ENCODE measurements at places on chromosomes 11 and 22.

GRCh38 chr11:65663639-65664200 lies 1.0 kb upstream of the RELA start:
- no peak for DNase-seq

- DNase-seq: peak; percentile 6
These were observed 15.1 kb downstream of the PITPNB start for GRCh38 chr22:27903805-27904473.

DNA sequence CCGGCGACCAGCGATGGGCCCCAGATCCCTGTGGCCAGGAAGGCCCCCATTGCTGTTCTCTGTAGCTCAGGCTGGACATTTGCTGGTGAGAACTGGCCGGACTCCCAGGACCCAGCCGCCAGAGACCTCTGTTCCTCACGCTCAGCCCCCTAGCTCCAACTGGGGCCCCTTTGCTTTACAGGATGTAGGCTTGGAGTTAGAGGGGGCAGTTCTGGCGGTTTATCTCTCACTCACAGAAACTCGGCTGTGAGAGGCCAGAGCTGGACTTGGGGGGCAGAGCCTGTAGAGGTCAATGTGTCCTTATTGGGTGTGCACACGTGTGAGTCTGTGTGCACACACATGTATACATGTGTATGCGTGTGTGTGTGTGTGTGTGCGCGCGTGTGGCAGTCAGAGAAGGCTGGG lies 502 bp downstream of the SMIM38 start:
- DNase-seq: no peak

DNA sequence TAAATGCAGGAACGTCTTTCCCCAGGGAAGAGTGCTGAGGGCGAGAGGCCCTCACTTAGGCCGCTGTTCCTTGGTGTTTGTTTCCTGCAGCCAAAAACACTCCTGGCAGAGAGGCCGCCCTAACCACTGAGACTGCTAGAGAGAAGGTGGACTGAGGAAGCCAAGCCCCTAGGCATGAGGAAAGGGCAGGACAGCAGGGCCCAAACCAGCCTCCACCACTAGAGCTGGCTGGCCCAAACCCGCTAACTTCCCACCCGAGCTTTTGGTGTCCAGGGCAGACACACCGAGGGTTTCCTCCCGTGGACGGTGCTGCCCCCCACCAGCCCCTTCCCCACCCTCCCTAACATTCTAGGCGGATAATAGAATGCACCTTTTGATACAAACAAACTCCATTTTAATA lies 6.0 kb downstream of the FGF19 start:
- no peak for DNase-seq

- peak; percentile 51 for DNase-seq
These were observed 539 bp downstream of the EIF4ENIF1 start for GRCh38 chr22:31488988-31489617.

- DNase-seq: no peak
These were observed 28.7 kb downstream of the TMEM184B start for GRCh38 chr22:38244106-38244505.

- no peak for DNase-seq
These were observed 43.2 kb downstream of the NEU3 start for GRCh38 chr11:75031771-75032549.

- no peak for DNase-seq
These were observed 321.7 kb downstream of the NTM start for GRCh38 chr11:131692151-131692550.

DNA sequence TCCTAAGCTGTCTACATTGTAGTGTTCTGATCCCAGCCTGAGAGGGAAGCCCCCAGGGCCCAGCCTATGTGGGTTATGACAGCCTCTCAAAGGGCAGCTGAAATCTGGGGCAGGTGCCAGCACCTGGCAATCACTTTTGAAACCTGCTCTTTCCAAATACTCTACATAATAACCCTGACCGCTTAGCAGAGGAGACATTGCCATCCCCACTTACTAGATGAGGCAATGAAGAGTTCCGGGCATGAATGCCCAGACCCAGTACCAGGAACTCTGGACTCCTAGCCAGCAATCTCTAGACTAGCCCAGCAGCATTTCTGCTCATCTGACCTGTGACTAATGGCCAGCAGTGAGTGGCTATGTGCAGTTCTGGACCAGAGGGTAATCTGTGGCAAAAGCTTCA lies 412.4 kb upstream of the CADM1 start:
- no peak for DNase-seq

- no peak for DNase-seq
These were observed 78.8 kb upstream of the TOP3B start for GRCh38 chr22:22061085-22062077.

- DNase-seq: no peak
These were observed 7.2 kb downstream of the POLD4 start for GRCh38 chr11:67345920-67346819.

GRCh38 chr11:97325693-97326092 lies 935.9 kb downstream of the JRKL start:
- no peak for DNase-seq

DNA sequence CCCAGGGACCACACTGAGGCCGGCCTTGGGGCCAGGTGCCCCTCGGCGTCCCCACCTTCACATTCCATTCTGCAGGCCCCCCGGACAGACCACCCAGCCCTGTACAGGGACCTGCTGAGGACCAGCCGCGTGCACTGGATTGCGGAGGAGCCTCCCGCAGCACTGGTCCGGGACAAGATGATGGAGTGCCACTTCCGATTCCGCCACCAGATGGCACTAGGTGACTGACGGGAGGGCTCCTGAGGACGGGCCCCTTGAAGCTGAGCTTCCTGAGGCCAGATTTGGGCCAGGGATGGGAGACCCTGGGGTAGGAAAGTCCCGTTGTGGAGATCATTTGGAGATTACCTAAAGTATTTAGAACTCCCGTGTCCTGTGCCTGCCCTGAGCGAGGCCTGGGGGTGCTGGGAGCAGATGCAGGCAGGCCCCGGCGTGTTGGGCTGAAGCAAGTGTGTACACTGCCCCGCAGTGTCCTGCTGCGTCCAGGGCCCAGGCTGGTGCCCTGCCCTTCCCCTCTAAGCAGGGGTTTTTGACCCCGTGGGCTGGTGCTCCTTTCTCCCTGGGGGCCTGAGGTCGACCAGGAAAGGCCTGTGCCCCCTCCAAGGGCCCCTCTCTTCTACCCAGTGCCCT lies 20.0 kb downstream of the TRMU start:
- no peak for DNase-seq

- DNase-seq: no peak
These were observed 960 bp upstream of the CADM1 start for GRCh38 chr11:115505175-115505574.

GRCh38 chr11:43267856-43268580 lies 43.8 kb upstream of the API5 start:
- DNase-seq: no peak

- no peak for DNase-seq
These were observed 97.1 kb upstream of the SYT13 start for GRCh38 chr11:45383224-45383623.

DNA sequence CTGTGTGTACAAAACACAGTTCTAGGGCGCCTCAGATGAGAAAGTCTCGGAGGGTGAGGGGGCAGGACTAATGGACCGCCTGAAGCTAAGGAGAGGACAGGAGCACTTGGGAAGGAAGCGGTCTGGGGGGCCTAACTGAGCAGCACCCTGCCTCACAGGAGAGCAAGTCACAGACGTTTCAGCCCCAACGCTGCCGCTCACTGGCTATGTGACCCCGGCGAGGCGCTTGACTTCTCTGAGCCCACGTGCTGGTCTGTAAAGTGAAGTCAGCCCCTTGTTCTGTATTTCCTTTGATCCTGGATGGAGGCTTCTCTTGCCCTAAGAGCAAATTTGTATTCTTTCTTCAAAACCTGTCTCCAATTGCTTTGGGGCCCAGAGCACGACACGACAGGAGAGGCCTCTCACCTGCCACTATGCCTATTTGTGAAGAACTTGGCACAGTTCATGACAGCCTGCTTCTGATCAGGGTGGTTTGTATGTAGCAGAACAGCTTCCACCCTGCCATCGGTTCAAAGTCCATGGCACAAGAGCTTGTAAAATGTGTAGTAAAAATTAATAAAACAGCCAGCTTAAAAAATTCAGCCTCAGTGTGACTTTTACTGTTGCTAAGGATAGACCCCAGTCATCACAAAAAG lies 59.1 kb downstream of the WNT11 start:
- DNase-seq: no peak

DNA sequence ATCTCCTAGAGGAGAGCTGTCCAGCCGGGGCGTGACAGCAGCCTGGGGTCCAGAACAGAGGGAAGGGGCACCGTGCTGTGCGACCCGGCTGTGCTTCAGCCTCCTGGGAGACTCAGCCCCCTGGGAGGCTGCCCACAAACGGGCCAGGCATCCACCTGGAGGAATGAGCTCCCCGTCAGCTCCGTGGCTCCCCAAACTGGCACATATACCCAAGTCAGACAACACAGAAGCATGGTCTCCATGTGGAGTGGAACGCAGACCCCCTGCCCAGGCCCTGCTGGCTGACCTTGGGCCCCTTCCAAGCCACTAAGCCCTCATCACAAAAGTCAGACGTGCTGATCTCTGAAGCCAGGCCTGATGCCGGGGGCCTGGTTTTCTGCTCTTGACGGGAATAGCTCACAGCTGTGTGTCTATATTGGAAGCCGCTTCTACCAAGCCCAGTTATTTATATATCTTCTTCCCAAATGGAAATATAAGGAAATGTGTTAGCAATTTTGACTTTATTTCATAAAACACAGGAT lies 91.7 kb downstream of the BRD1 start:
- DNase-seq: no peak

DNA sequence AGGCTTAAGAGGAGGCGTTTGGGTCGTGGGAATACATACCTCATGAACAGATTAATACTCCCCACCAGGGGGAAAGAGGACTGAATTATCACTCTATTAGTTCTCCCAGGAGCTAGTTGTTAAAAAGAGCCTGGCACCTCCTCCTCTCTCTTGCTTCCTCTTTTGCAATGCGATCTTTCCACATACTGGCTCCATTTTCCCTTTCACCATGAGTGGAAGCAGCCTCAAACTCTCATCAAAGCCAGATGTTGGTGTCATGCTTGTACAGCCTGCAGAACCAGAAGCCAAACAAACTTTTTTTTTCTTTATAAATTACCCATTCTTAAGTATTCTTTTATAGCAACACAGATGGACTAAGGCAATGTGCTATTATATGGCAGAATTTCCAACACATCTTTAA lies 258.5 kb downstream of the FAM76B start:
- no peak for DNase-seq

- DNase-seq: no peak
These were observed 11.9 kb upstream of the NXF1 start for GRCh38 chr11:62817129-62817528.

- DNase-seq: no peak
These were observed 7.8 kb upstream of the RBM4B start for GRCh38 chr11:66685276-66686099.

- no peak for DNase-seq
These were observed 55.0 kb upstream of the ANO3 start for GRCh38 chr11:26276798-26277424.

DNA sequence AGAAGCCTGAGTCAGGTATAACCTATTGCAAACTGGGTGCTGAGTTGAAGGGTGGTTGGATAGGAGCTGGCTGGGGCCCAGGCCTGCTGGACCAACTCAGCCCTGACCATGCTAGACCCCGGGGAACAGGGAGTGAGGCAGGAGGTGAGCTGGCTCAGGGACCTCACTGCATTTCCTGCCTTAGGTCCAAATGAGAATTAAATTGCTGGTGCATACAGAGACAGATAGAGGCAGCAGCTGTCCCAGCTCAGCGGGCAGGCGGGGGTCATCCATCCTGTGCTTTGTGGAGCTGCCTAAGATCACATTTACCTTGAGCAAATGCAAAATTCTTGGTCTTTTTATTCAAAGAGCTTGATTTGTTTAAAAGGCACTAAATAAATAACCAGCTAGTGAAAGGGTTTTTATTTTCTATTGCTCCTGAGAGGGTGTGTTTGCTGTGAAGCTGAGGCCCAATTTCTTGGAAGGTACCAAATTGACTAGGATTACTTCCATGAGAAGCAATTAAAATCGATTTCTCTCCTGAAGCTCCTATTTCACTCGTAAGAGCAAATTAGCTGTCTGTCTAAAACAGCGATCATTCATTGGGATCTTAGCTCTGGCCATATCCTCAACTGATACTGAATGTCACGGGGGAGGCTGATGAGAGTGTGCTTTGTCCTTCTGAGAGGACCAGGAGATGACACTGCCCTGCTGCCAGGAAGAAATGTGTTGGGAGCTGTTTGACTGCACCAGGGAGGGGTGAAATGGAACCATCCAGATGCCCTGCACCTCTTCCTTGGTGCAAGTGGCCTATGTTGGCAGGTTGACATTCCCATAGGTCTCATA lies 24.9 kb downstream of the USH1C start:
- DNase-seq: no peak

DNA sequence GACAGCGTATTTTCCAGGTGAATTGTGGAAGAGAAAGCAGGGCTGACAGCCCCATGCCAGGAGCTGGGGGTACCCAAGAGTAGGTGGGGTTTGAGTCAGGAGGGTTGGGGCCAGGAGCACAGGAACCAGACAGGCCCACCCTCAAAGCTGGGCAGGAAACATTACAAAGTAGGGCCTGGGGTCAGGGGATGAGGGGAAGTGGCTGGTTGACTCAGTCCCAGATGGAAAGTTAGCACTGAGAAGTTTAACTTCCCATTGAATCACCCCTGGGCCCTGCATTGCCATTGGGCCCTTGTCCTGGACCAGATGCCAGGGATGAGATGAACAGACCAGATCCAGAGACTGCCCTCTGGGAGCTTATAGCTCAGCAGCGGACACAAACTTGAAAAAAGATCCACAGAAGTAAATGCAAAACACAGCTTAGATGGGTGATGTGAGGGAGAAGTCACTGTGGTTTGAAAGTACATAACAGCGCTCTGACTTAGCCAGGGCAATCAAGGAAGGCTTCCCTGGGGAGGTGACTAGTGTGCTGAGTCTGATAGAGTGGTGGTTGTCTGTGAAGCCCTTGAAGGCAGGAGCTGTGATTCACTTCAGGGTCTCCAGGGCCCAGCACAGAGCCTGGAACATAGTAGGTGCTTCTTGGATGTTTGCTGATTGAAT lies 2.2 kb downstream of the MAFF start:
- DNase-seq: no peak

GRCh38 chr11:2328021-2328420 lies 26.2 kb downstream of the TSPAN32 start:
- no peak for DNase-seq
